M059J (cell line): ENCODE measurements at places on chromosomes 1 and 21.

DNA sequence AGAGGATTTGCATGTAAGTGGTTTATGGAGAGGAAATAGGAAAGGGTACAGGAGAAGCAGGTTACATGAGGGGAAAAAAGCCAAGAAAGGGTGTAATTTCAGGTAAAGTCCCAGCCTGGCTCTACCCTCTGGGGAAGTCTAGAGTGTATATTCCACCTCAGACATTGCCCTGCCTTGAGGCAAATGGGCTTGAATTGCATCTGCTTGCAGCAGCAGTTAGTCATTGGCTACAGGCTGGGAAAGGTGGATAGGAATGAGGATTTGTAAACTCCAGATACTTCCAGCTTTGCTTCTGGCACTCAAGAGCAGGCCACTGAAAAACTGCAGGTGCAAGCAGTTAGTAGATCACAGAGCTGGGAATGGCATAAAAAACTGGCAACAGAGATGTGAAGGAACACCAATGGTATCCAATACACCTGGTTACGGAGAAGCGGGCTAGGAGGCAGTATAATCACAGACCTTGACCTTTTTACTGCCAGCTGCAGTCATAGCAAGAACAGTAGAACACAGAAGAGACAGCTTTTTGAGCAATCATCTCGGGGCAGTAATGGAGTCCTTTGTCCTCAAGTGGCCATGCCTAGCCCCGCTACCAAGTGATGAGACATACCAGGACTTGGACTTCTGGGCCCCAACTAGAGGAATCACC is 226.9 kb upstream of the NRIP1 start:
- DNase-seq, result no peak

- peak; percentile 73 for DNase-seq
Observed at GRCh38 chr1:28208818-28209441, 23.9 kb downstream of the DNAJC8 start.

- no peak for DNase-seq
Observed at GRCh38 chr1:201096041-201096461, 16.2 kb downstream of the CACNA1S start.

- DNase-seq, result no peak
Observed at GRCh38 chr1:218516526-218516925, 171.4 kb downstream of the TGFB2 start.

DNA sequence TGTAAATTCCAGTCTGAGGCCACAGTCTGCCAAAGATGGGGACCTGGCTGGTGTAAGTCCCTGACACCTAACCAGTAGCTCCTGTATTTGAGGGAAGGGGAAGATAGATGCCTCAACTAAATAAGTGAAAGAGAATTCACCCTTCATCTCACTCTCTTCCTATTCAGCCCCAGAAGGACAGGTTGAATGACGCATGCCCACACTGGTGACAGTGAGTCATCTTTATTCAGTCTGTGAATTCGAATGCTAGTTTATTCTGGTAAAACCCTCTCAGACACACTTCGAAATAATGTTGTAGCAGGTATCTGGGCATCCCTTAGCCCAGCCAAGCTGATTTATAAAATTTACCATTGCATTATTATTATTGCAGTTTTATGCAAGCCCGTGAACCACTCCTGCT is 617.0 kb upstream of the PRMT6 start:
- peak; percentile 6 for DNase-seq

GRCh38 chr1:36440044-36440443 is 10.2 kb downstream of the OSCP1 start:
- DNase-seq, result no peak

DNA sequence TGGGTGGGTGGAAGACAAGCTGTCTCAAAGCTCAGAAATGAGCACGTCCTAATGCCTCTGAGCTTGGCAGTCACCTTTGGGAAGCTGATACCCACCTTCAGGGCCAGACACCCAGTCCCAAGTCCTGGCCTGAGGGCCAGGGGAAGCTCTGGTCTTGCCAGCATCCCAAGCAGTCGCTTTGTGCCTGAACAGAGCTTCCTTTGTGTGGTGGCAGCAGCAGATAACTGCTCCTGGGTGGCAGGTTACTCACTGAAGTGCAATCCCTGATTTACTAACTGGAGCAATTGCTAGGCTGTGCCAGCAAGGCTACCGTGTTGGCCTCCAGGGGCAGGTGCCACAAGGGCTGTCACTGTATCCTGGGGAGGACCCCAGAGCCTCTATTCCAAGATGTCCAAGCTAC is 40.4 kb upstream of the GRHL3 start:
- no peak for DNase-seq

DNA sequence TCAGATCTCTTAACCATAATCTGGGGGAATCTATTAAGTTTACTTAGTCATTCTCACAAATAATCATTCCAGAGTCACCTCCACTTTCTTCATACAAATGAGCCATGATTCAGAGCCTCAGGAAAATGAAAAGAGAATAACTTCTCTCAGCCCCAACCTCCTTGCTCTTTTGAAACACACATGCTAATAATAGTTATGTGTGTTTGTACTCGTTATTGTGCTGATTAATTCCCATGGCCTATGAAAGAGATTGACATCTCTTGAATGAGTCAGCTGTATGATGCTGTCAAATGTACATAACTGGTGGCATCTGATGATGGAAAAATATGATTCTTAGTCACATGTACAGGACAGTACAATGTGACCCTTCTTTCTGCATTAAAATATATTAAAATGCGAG is 41.5 kb downstream of the DTL start:
- DNase-seq, result no peak
